ENCODE measurements at places on chromosomes 13 and 19.

GRCh38 chr13:33490461-33491327 is 205.1 kb upstream of the STARD13 start:
- DNase-seq, result no peak

- DNase-seq, result no peak
These were observed 106.1 kb upstream of the MIR17HG start for GRCh38 chr13:91241221-91241933.

DNA sequence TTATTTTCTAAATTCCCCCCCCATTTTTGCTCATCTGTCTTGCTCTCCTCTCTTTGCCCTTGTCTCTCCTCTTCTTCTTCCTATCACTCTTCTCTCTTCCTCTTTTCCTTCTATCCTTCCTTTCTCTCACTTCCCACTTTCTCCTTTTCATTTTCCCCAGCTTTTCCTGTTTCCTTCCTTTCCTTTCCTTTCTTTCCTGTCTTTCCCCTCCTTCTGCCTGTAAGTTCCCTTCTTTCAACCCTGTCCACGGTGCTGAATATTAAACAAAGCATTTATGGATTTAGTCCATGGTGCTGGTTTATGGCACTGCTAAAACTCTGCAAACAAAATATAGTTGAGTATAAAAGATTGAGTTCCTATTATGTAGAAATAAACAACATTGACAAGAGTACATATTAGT is 27.6 kb downstream of the SCEL start:
- no peak for DNase-seq

DNA sequence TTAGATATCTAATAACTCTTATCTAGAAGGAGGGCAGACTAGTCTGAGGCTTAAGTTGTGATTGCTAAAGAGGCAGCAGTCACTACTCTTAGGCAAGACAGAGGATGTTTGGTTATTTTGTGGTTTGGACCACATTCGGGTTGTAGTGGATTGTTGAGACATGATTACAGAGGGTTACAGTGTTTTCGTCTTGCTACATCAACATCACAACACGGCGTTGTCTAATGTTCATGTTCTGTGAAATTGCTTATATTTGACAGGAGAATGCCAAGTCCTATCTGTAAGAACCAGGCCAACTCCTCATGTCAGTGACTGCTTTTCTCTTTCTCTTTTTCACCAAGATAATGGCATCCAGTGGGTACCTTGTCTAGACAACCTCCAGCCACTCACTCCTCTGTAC is 16.8 kb upstream of the TM9SF2 start:
- no peak for DNase-seq

GRCh38 chr13:21573920-21574712 is 29.9 kb downstream of the MICU2 start:
- no peak for DNase-seq

DNA sequence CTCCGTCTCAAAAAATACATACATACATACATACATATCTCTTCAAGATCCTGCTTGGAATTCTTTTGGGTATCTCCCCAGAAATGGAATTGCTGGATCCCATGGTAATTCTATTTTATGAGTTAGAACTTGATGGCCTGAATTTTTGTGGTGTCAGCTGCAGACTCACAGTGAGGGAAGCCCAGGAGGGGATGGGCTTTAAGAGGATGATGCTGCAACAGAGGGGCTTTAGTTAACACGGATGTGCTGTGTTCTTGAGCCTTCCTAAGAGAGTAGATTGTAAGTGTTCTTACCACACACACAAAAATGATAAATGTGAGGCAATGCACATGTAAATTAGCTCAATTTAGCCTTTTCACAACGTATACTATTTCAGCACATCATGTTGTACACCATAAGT is 31.8 kb downstream of the CACNG6 start:
- no peak for DNase-seq

GRCh38 chr13:80921971-80922370 is 581.0 kb upstream of the SPRY2 start:
- no peak for DNase-seq

GRCh38 chr19:31511098-31511497 is 161.9 kb upstream of the TSHZ3 start:
- DNase-seq, result no peak

DNA sequence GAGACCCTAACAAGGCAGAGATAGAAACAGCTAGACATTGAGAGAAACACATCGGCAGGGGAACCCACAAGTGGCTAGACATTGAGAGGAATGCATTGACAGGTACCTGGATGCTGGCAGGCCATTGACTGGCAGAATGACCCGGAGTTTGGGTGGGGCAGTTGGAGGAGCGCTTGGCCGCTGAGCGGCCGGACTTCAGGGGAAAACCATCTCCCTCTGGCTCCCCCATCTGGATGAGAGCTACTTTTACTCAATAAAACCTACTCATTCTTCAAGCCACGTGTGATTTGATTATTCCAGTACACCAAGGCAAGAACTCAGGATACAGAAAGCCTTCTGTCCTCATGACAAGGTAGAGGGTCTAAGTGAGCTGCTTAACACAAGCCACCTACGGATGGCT is 473.4 kb downstream of the SLITRK5 start:
- DNase-seq, result no peak

GRCh38 chr19:51016798-51017683 is 2.5 kb downstream of the KLK10 start:
- no peak for DNase-seq

GRCh38 chr13:32045982-32046785 is 14.6 kb downstream of the FRY start:
- DNase-seq, result no peak

GRCh38 chr19:17554968-17555479 is 425 bp upstream of the COLGALT1 start:
- no peak for DNase-seq

DNA sequence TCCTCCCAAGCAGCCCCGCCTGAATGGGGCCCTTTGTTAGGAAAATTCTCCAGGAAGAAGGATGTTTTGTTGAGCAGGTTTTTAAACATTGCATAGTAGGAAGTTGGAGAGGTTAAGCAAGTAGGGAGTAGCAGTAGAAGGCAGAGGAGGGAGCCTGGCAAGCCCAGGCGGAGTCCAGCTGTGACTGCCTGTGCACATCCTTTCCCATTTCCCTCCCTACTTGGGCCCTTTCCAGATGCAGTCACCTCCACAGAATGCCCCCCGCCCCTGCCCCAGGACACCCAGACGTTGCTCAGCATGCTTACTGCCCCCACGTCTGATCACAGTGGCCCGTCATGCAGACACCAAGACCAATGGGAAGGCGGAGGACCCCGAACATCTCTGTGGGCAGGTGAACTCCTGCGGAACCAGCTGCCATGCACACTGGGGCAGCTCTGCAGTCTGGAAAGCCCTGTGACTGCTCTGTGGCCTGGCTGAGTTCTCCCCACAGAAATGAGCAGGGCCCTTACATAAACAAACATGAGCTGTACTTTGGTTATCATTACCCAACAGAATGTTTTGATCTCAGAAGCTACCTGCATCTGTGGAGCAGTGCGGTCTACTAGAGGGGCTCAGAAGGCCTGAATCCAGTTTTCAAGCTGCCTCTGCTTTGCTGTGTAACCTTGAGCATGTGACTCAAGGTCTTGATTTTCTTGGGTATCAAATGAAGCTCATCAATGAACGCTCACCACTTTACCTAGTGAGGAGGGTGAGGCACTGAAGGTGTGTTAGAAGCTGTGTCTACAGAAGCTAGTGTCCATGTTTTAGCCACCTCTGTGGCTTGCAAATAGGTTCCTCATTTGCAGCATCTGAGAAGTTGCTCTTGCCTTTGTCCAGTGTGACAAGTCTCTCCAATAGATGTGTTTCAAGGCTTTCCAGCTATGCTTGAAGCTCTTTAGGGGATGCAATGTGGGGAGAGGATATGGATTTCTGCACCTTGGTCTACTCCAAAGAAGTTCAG is 84.2 kb downstream of the TNFRSF19 start:
- DNase-seq, result no peak

- peak; percentile 81 for DNase-seq
These were observed at the start of gene ADGRE1 for GRCh38 chr19:6887316-6887715. Gene ADGRE1 (plus strand): TSS chr19:6887579. CDS start chr19:6887609, 30 bp downstream.

- DNase-seq, result no peak
These were observed 9.5 kb downstream of the SHANK1 start for GRCh38 chr19:50710094-50710493.

GRCh38 chr13:110662777-110663443 is 43.0 kb downstream of the CARS2 start:
- DNase-seq, result peak; percentile 6

- DNase-seq, result no peak
These were observed 2.5 kb downstream of the PROZ start for GRCh38 chr13:113160983-113161382.

GRCh38 chr19:3556978-3557460 is 367 bp downstream of the MFSD12 start:
- DNase-seq, result no peak

GRCh38 chr13:26653310-26653709 is 95.8 kb downstream of the WASF3 start:
- no peak for DNase-seq

- DNase-seq, result no peak
These were observed 15.0 kb downstream of the KATNAL1 start for GRCh38 chr13:30292325-30292724.

GRCh38 chr13:24678151-24678550 is 2.1 kb upstream of the ATP12A start:
- DNase-seq, result no peak

DNA sequence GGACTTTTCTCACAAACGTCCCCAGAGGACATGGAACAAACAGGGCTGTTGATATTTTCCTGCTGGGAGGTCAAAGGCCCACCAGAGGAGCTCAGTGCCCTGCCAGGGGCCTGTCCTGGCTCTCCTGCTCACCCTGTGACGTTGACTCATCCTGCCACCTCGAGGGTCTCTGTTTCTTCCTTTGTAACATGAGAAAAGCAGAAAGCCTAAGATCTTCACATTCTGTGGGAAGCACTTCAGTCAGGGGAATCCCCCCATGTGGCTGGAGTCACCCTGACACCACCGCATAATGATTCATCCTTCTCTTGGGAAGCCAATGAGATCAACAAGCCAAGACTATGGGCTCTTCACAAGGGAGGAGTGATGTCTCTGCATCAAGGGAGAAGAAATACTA is 147.9 kb downstream of the KATNAL1 start:
- peak; percentile 73 for DNase-seq

- peak; percentile 10 for DNase-seq
These were observed 52.1 kb downstream of the SERP2 start for GRCh38 chr13:44425815-44426078.

- no peak for DNase-seq
These were observed at the start of gene PPM1N for GRCh38 chr19:45498411-45499195. Gene PPM1N (plus strand): TSS chr19:45498443. CDS start chr19:45498473, 30 bp downstream.

Measured in cardiac septum (tissue), 1 donor.